ENCODE measurements at places on chromosomes 1 and 21. TPM values are rescaled to one million over a fixed set of nuclear protein-coding genes. Genes with fewer than 3 reads are reported as not detected.

NRIP1 gene
- 43.5 TPM for polyA plus RNA-seq

NR5A2 gene
- 2.9 TPM for polyA plus RNA-seq

DNA sequence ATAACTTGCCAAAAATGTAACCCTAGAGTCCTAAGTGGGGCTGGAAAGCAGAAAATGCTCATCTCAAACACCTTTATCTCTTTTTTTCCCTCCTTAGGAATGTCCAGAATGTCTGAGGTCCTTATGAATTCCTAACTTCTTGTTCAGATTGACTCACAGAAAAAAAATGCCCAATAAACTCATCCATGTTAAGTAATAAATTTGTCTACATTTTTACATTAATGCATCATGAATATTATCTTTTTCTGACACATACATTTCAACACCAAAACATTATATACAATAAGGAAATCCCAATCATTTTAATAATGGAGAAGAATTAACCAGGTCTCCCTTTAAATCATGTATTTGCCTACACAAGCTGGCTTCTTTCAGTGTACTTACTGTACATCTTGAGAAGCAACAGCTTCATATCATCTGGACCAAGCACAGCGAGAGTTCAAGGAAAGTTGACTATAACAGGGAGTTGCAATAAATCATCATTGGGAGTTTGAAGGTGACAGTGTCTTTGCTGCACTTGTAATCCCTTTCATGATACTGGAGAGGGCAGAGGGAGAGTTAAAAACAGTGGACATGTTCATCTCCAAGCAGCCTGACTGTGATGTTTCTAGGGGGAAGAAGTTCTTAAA lies 565.2 kb downstream of the LTN1 start:
- no peak for DNase-seq

OLIG2 gene
- polyA plus RNA-seq = not detected

CFH gene
- polyA plus RNA-seq = 96.6 TPM

GRCh38 chr1:156072251-156072650 lies 10.0 kb downstream of the MEX3A start:
- no peak for DNase-seq

CHI3L2 gene
- not detected for polyA plus RNA-seq

GRCh38 chr1:160664573-160665051 lies 17.8 kb upstream of the SLAMF1 start:
- no peak for DNase-seq

FCRL1 gene
- not detected for polyA plus RNA-seq

DNA sequence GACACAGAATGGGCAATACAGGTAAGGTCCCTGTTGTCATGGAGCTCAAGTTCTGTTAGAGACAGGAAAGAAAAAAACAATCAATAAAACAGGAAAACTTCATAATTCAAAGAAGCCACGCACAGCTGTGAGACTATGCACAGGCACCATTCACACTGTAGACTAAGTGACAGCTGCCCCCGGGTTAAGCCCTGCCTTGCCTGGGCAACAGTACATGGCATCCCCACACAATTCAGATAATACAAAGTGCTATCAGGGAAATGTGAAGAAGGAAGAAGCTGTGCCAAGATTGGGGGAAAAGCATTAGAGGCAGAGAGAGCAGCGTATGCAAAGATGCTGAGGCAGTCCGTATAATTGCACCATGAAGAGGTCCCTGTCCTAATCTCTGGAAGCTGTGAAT lies 9.0 kb upstream of the KCNE2 start:
- DNase-seq = no peak

DNA sequence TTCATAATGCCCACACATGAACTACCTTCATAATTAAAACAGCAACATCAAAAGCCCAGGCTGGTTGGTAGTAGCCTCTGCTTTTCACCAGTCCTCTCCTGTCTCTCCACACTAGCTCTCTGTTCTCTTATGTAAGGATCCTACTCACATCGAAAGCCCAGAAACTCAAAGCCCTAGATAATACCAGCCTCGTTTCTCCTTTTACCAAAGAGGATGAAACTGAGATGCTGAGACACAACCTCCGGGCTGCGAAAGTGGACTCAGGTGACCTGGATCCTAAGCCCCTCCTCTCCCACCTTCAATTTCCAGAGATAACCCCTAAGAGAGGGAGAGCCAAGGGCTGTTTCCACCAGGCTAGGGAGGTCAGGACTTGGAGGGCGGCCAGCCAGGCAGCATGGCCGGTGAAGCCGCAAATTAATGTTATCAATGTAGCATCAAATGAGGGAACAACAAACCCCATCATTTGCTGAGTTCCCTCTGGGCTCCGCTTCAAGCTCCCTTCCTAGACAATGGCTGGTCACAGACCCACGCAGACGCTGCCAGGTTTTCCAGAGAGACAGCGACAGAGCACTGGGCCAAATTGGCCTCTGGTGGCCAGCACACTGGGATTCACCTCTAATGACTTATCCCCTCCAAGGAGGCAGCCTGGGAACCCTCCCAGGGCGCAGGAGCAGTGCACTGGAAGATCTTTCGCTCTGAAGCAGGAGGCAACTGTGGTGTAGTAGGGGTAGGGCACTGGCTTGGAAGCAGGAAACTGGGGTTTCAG lies 20.7 kb upstream of the STMN1 start:
- no peak for DNase-seq

DENND2C gene
- 14.0 TPM for polyA plus RNA-seq

DNA sequence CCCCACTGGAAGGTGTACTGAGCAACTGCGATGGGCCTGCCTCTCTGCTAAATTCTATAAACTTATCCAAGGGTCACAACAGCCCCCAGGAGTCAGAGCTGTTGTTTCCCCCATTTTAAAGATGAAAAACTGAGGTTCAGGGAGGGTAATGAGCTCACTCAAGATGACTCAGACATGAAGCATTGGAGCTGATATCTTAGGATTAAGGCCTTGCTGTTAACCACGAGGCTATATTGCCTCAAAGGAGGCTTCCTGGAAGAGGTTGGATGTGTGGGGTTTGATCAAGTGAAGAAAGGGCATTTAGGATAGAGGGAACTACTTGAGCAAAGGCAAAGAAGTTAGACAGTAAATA lies 6.7 kb downstream of the LDLRAP1 start:
- no peak for DNase-seq

DNA sequence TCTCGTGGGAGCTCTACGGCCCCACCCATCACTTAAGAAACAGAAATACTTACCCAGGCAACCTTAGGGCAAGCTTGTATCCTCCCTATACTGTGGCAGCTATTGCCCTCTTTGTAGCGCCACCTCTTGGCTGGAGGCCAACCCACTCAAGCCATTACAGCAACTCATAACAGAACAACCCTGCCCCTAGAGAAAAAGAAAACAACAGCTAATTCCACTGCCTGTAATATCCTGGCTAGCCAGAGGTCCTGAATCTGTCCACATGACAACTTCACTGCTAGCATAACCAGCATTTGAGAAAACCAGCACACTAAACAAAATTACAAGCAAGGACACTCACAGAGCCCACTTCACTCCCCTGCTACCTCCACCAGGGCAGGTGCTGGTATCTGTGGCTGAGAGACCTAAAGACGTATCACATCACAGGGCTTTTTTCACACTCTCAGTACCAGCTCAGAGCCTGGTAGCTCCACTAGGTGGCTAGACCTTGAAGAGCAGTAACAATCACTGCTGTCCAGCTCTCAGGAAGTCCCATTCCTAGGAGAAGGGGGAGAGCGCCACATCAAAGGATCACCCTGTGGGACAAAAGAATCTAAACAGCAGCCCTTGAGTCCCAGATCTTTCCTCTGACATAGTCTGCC lies 14.5 kb upstream of the MX1 start:
- no peak for DNase-seq

- DNase-seq = no peak
These were observed 777 bp downstream of the AZIN2 start for GRCh38 chr1:33081554-33082305.

GRCh38 chr1:231866392-231867331 lies 240.1 kb downstream of the DISC1 start:
- DNase-seq = peak; percentile 63

GRCh38 chr21:20215959-20216358 lies 782.2 kb upstream of the NCAM2 start:
- DNase-seq = no peak

DNA sequence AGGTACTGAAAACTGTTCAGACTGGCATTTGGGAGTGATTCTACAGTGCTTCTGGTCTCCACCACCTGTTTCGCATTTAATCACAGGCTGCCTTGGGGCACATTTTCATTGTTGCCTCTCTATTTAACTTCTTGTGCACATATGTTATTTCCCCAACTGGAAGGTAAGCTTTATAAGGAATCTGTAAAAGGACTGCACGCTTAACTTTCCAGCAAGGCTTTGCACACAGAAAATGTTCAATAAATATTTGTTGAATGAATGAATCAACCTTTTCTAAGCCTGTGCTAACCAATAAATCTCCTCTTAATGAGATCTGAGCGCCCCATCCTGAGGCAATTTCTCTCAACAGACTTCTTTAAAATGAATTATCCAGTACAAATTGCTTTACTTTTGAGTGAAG lies 84.3 kb upstream of the ARHGAP29 start:
- no peak for DNase-seq

- DNase-seq = no peak
These were observed 48.6 kb downstream of the ITPKB start for GRCh38 chr1:226690460-226690982.

Data from muscle of arm (tissue), 14 donors.